ENCODE measurements at places on chromosomes 5 and 9.
A peak's percentile ranks its signal among the peaks of the same experiment; 100 is the strongest.

GRCh38 chr5:82719368-82719767 lies 357.8 kb downstream of the TMEM167A start:
- no peak for DNase-seq

GRCh38 chr9:33114746-33115145 lies 38.3 kb upstream of the SMU1 start:
- DNase-seq, result no peak

DNA sequence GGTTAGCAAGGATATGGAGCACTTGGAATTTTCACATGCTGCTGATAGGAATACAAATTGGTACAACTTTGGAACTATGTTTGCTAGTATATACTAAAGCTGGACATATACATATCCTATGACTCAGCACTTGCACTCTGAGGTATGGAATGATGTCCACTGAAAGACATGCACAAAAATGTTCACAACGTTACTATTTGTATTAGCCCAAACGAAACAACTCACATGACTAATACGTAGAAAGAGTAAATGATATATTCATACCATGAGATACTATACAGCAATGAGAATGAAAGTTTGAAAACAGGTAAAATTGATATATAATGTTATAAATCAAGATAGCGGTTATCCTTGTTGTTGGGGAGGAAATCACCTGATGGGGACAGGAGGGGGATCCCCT lies 45.5 kb upstream of the CDC42SE2 start:
- peak; percentile 48 for DNase-seq

DNA sequence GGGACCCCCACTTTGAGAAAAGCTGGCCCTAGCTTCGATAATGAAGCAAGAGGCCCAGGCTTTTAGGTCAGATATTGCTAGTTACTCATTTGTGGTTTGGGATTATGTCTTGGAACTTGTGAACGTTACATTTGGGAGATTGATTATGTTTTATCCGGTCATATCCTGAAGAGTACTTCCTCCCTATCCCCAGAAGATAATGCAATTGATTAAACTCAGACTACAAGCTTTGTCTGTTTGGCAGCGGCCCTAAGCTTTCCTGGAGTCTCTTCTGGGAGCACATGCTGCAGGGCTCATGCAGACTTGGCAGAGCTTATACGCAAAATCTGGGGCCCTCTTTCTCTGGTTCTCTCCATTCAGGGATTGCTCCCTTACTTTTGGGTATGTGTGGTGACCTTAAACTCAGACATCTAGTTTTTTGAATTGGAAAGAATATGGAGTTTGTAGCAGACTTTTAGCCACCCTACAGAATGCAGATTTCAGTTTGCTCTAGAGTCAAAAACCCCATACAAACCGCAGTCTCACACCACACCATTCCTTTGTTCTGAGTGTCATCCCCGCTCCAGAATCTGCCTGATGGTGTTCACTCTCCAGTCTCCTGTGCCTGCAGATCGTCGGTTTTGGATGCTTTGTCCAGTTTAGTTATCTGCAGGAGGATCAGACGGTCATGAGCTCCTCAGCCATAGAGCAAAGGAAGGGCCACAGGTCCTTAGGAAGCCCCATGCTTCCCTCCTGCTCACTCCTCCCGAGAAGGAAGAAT lies 449.5 kb upstream of the TRPC7 start:
- DNase-seq, result peak; percentile 87

DNA sequence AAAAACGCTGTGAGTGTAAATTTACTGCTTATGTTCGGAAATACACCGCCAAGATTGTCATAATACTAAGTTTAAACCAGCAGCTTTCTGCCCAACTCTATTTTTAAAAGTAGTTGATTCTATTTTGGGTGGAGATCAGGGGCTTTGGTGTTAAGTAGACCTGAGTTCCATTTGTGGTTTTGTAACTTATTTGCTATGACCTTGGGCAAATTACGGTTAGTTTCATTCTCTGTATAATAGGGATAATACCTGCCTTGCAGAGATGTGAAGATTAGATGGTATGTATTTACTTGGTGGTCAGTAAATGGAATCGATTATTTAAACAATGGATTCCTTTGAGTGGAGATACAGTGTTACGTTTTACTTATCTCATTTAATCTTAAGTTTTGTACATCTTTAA lies 1.6 kb downstream of the RAD23B start:
- no peak for DNase-seq

DNA sequence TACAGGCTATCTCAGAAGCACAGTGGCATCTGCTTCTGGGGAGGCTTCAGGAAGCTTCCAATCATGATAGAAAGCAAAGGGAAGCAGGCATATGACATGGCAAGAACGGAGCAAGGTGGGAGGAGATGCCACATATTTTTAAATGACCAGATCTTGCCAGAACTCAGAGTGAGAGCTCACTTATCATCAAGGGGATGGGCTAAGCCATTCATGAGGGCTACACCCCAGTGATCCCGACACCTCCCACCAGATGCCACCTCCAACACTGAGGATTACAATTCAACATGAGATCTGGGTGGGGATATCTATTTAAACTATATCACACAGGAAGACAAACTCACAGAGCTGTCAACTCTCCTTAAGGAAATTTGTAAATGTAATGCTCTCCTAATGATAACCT lies 258.8 kb downstream of the SPOCK1 start:
- no peak for DNase-seq

GRCh38 chr9:2745560-2746380 lies 28.5 kb downstream of the KCNV2 start:
- DNase-seq, result no peak

DNA sequence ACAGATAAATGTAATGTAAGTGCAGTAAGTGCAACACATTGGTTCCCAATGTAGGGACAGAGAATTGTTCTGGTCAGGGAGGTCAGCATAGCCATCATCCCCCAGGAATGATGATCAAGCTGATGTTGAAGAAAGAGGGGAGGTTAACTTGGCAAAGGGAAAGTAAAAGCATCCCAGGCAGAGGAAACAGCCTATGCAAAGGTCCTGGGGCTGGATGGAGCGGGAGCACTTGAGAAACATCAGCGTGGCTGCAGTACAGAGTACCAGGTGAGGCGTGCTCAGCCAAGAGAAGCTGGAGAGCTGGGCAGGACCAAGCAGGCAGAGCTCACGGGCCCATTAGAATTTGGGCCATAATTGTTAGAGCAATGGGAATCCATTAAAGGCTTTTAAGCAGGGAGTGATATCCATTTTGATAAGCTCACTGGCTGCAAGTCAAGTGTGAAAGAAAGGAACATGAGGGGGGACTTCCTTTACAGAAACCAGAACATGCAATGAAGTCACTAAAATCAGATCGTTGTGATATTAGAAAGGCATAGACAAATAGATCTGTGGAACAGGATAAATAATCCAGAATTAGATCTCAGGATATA lies 50.1 kb upstream of the HAND1 start:
- DNase-seq, result no peak

DNA sequence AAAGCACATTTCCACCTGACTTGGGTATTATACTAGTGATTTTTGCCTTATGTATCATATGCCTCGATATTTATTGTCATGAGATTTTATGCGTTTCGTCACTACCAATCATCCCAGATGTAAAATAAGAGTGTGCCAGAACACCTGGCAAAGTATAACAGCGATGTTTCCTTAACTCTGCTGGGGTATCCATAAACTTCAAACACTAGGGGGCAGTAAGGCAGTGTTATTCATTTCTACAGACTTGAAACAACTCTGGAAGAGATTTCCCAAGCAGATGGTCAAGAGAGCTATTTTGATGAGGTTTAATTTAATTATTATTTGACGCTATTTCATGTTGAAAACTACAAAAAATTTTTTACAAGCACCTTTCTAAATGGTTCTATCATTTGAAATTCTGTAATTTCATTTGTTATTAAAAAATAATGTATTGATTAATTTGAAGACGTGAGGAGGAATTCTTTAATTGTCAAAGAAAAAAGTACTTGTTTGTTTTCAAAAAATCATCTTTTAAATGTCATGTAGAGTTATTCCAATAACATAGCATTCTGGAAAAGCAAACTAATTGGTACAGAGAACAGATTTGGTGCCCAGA lies 388.5 kb upstream of the CTNND2 start:
- DNase-seq, result no peak

DNA sequence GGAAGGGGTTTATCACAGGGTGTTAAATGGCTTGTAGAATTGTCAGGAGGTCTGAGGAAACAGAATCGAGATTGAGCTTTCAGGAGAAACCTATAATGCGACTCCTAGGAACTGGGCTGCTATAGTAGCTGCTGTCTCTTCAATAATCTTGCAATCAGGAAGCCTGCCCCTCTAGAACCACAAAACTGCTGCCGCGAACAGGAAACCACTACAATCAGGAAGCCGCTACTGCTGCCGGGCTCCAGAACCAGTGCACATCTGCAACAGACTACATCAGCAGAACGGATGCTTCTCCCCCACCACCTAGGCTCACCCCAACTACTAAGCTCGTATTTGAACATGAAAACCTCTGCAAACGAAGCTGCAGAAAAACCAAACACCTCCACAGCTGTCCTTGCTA lies 31.6 kb downstream of the TNFSF8 start:
- DNase-seq, result no peak

GRCh38 chr9:38022995-38023394 lies 46.0 kb downstream of the SHB start:
- no peak for DNase-seq

GRCh38 chr9:77455312-77455927 lies 192.7 kb downstream of the GNA14 start:
- DNase-seq, result peak; percentile 29

GRCh38 chr9:98410185-98410697 lies 154.8 kb upstream of the TBC1D2 start:
- peak; percentile 90 for DNase-seq

DNA sequence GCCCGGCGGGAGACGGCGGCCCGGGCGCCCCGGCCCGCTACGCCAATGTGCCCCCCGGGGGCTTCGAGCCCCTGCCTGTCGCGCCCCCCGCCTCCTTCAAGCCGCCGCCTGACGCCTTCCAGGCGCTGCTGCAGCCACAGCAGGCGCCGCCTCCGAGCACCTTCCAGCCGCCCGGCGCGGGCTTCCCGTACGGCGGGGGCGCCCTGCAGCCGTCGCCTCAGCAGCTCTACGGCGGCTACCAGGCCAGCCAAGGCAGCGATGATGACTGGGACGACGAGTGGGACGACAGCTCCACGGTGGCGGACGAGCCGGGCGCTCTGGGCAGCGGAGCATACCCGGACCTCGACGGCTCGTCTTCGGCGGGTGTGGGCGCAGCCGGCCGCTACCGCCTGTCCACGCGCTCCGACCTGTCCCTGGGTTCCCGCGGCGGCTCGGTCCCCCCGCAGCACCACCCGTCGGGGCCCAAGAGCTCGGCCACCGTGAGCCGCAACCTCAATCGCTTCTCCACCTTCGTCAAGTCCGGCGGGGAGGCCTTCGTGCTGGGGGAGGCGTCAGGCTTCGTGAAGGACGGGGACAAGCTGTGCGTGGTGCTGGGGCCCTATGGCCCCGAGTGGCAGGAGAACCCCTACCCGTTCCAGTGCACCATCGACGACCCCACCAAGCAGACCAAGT lies 723 bp downstream of the SNX18 start:
- peak; percentile 62 for DNase-seq

DNA sequence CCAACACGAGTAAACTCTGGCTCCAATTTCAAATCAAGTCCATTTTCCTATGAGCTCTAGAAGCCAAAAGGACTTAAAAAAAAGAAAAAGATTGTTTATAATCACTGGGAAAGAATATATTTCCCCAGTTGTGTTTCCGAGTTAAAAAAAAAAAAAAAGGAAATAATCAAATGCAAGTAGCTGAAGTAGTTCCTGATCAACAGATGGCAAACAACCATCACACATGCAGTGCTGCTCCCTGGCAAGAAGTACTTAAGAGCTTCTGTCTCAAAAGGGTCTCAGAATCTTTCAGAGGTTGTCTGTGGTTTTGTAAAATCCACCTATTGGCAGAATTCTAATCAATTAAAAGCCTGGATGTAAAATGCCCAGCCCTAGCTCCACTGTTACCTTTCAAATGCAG lies 387.9 kb downstream of the RAB3C start:
- DNase-seq, result no peak

Data from EH (cell line).